Dorsolateral prefrontal cortex (tissue), 122 donors: ENCODE measurements at places on chromosomes 11 and 22.
A peak's percentile ranks its signal among the peaks of the same experiment; 100 is the strongest.

- DNase-seq = peak; percentile 39
Observed at GRCh38 chr11:64571410-64572091, 19.5 kb upstream of the SLC22A12 start.

- DNase-seq = no peak
Observed at GRCh38 chr11:45994371-45995341, 72.2 kb downstream of the LARGE2 start.

DNA sequence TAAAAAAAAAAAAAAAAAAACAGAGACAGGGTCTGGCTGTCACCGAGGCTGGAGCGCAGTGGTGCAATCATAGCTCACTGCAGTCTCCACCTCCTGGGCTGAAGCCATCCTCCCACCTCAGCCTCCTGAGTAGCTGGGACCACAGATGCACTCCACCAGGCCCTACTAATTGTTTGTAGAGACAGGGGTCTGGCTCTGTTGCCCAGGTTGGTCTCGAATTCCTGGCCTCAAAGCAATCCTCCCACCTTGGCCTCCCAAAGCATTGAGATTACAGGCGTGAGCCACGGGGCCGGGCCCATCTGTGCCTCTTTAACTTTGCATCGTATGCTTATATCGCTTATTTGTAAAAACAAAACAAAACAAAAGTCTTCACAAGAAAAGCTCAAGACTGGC is 3.1 kb downstream of the CPT1A start:
- DNase-seq = no peak

- DNase-seq = no peak
Observed at GRCh38 chr11:2342557-2342956, 34.6 kb upstream of the CD81 start.

- no peak for DNase-seq
Observed at GRCh38 chr11:16840951-16841350, 102.5 kb downstream of the C11orf58 start.

GRCh38 chr11:46285594-46286033 is 8.2 kb downstream of the CREB3L1 start:
- DNase-seq = no peak

- DNase-seq = no peak
Observed at GRCh38 chr11:85823816-85824215, 12.9 kb upstream of the SYTL2 start.
